ENCODE measurements at places on chromosomes 2 and 18.

- DNase-seq: no peak
Measured at GRCh38 chr2:65199891-65200290, 27.7 kb upstream of the ACTR2 start.

GRCh38 chr2:191927319-191927867 lies 80.5 kb upstream of the CAVIN2 start:
- DNase-seq: no peak

- no peak for DNase-seq
Measured at GRCh38 chr18:47758000-47758399, 172.5 kb downstream of the SMAD2 start.

GRCh38 chr2:101828673-101829334 lies 131.3 kb downstream of the MAP4K4 start:
- DNase-seq: no peak

- DNase-seq: no peak
Measured at GRCh38 chr2:208311321-208311720, 45.3 kb downstream of the PIKFYVE start.

- no peak for DNase-seq
Measured at GRCh38 chr2:18455236-18455862, 105.1 kb downstream of the RDH14 start.

GRCh38 chr2:151381266-151381665 lies 23.9 kb downstream of the TNFAIP6 start:
- no peak for DNase-seq

DNA sequence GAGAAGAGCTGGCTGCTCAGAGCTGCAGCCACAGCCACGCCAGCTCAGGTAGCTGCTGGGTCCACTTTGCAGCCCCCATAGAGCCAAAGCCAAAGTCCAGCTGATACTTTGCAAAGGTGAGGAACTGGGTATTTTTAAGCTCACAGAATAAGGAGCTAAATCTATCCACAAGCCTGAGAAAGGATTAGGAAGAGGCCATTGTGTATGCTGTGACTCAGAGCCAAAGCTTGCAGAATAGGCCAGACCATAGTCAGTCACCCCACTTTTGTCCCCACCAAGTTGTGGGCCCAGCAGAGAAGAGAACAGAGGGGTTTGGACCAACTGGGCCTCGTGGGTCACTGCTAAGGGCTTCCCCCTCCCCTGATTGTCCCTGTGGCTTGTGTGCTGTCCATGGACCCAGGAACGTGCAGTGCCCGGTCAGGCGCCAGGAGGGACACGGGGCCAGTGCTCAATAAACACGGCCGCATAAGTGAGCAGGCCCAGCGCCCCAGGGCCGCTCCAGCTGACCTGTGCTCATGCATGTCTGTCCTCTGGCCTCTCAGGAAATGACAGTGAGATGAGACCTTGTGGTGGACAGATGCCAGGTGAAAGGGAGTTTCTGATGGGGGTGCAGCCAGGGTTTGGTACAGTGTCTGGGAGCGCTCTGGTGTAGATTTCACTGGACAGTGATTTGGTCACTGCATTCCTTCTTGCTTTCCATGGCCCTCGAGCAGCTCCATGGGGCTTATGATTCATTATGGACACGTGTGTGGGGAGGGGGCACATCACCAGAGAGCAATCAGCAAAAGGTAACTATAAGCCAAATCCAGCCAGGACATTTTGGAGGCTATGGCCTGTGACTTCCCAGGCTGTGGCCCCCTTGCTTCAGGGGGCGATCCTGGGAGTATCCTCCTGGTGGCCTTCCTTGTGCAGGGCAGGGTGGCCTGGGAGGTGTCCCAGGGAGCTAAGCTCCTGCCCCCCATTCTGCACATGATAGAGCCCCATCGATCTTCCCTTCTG lies 31.3 kb downstream of the MAL start:
- no peak for DNase-seq

DNA sequence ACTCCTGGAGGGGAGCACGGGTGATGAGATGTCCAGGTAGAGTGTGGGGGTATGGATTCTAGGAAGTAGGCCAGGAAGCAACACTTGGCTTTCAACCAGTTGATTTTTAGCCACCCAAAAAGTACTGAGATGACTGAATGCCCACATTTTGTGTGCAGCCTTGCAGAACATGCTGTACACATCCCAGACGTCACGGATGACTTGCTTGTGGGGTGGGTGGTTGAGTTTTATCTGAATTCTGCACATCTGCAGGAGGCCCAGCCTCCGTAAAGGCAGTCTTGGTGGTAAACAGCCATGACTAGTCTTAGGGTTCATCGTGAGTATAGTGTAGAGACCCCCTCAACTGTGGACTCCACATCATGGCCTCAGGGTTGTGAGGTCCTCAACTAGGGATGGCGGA lies 53.3 kb upstream of the CCDC195 start:
- no peak for DNase-seq

GRCh38 chr2:81675641-81676040 lies 1371.1 kb upstream of the LRRTM1 start:
- DNase-seq: no peak

DNA sequence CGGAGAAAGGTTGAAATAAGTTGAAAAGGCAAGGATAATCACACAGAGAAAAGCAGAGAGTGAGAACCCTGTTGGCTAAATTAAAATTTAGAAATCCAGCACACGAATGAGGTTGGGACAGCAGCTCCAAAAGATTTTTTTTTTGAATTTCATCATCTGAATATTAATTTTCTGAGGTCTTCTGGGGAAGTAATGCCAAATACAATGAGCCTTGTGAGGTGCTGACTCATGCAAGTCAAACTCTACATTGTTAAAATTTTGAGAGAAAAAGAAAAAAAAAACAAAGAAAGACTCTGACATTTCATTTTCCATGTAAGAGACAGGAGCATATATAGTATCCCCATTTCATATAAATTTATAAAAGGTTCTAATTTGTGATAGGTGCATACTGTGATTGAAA lies 614.2 kb upstream of the CDH2 start:
- DNase-seq: no peak

DNA sequence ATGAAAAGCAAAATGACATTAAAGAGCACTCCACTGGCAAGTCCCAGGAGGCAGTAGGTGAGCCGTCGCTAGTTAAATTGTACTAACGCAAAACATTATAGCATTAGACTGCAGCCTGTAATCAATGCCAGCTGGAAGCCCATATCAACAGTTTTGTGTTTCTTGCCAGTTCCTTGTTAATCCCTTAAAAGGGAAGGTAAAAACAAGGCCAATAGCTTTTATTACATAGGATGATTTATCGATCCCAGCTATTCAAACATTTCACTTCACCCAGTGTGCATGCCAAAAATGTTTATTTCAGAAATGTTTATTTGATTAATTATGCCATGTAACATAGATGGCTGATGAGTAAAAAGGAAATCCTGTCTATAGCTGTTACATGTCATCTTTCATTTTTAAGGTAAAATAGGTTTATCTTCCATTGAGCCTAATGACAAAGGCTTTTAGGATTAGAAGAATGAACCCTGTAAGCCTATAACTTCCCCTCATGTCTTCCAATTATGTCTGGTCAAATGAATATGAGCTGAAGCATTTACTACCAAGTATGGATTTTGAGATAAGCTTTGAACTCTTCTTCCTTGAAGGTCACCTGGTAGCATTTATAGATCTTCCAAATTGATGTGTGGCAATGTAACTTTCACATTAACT lies 591.2 kb downstream of the RNF144A start:
- DNase-seq: no peak

DNA sequence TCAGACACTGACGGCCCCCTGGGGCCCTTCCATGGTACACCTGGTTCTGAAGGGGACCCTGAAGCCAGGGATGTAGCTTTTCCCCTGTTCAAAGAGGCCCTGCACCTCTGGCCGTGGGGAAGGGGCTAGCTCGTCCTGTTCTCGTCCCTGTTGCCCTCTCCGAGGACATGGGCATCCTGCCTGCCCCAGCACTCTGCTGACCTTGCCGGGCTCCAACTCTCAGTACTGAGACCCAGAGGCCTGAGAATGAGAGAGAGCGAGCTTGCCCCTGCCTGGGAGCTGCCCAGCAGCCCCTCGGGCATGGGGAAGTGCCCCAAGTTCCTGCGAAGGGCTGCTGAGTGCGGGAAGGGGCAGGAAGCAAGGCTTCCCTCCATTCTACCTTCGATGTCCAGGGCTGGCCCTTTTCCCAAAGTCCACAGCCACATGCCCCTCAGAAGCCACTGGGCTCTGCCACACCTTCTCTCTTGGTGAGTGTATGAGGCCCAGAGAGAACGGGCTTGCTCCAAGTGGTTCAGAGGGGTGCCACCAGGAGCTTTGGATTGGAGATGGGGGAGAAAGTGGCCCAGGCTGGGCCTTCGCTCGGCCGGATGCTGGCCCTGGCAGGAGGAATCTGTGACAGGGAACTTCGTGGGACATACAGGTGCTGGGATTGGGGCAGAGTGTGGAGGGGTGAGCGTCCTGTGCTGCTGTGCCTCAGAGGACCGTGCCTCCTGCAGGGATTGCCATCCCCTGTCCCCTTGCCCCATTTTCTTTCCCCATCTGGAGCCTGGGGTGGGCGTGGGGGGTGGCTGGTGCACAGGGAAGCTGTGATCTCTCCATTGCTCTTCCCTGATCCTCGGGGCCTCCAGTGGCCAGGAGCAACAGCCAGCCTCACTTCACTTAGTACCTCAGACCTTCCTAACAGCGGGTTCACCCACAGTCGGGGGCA lies 50.8 kb downstream of the KCNIP3 start:
- no peak for DNase-seq

GRCh38 chr18:59015531-59016152 lies 124.0 kb upstream of the SEC11C start:
- DNase-seq: no peak

DNA sequence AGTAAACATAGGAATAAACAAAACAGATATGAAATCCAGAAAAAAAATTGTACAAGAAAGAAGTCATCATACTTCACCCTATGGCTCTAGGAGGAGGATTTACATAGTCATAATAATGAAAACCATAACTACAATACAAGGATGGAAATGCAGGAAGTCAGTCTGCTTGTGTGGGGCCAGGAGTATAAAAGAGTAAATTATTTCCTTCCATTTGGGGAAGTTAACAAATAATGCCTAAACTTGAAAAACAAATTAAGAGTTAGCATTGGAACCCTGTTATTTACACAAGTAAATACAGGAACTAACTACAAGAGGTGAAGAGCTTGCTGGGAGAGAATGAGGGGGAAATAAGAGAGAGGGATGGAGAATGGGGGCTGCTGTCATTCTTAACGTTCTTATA lies 15.4 kb downstream of the TMEM163 start:
- no peak for DNase-seq

- DNase-seq: no peak
Measured at GRCh38 chr2:240455647-240456446, 20.4 kb downstream of the GPC1 start.

DNA sequence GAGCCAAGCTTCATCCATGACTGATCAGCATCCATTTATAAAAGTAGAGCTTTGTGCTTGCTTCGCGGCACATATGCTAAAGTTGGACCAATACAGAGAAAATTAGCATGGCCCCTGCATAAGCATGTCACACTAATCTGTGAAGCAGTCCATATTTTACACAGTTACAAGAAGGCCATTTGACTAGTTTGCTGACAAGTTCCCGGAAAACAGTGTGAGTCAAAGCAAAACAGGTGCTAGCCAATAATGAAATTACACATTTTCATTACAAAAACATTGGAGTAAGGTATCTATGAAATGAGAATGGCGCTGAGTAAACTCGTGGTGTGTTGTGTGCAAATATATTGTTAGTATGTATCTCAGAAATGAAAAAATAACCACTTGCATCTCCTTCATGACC lies 4.7 kb downstream of the ANKRD62 start:
- no peak for DNase-seq

GRCh38 chr18:9708434-9709303 lies 568 bp downstream of the RAB31 start:
- DNase-seq: no peak

GRCh38 chr2:201343559-201343958 lies 13.6 kb downstream of the FLACC1 start:
- DNase-seq: no peak

DNA sequence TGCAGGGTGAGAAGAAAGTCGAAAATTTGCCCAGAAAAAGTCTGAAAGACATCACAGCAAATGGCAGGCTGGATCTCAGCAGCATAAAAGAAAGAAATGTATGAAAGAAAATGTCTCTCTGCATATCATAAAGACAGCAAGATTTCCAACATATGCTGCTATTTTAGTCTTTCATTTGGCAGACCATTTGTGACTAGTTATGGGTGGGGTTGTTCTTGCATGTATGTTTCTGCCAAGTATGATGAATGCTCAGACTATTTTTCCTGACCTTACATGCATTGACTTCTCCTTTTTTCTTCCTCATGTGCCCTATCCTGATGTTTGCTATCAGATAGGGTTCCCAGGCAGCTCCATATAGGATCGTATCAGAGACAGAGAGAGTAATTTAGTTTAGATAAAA lies 58.5 kb upstream of the PARD3B start:
- DNase-seq: no peak

- no peak for DNase-seq
Measured at GRCh38 chr2:185813707-185814106, 75.1 kb downstream of the FSIP2 start.

DNA sequence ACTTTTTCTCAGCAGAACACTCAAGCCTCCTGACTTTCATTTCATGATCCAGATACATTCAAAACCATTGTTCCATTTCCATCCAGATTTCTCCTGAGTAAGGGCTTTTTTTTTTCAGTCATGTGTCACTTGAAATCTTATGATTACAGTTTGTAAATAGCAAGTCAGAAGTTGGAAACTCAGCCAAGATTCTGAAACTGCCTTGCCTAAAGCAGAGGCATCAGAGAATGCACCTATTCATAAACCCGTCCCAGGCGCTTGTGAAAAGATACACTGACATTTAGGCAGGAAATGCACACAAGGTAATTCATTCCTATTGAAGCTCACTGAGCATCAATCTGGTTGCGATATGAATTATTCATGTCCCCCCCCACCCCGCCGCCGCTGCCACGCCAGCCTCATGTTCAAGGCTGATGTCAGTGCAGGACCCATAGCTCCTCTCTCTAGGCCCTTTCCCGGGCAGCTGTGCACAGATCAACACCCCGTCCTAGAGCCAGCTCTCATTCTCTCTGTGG lies 30.4 kb upstream of the MGAT4A start:
- no peak for DNase-seq

DNA sequence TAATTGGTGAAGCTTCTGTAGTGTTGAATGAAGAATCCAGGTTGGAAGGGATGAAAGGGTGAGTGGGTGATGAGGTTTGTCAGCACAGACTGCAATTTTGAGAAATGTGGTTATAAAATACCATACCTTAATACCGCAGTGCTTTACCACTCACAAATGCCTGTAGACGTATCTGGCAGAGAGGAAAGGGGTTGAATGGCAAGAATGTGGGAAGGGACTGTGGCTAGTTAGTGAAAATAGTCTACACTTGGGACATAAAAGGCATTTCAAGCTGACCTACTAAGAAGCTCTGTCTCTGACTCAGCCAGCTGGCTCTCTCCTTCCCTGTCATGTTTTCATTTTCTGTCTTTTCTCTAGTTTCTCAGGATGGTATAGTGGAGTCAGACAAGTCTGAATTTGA lies 25.1 kb downstream of the CDK15 start:
- no peak for DNase-seq

- no peak for DNase-seq
Measured at GRCh38 chr18:74689251-74689650, 91.6 kb downstream of the ZNF407 start.
